ENCODE measurements at places on chromosomes 5 and 9.

GRCh38 chr9:99128133-99128406 is 23.2 kb downstream of the TGFBR1 start:
- no peak for DNase-seq

DNA sequence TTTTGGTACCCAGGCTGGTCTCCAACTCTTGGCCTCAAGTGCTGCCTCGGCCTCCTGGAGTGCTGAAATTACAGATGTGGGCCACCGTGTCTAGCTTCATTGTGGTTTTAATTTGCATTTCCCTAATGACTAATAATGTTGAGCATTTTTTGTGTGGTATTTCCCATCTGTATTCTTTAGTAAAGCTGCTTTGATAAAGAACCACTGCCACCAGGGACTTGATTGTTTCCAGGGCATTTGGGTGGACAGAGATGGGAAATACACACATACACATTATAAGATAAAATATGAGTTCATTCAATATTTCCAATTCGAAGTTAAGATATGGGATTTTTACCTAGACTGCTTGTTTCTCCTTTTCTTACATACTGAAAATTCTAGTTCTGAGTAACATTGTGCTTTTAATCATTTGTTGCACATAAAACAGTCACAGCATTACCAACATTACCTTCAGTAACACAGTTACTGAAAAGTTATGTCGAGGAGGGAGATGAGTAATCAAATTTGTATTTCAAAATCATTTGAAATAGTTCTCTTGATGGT is 28.9 kb downstream of the HABP4 start:
- no peak for DNase-seq

- no peak for DNase-seq
These were observed 31.5 kb downstream of the GALNT12 start for GRCh38 chr9:98838868-98839565.

- no peak for DNase-seq
These were observed 868 bp downstream of the ZBTB43 start for GRCh38 chr9:126805554-126806262.

GRCh38 chr5:142720641-142721271 is 34.9 kb upstream of the FGF1 start:
- DNase-seq, result no peak

DNA sequence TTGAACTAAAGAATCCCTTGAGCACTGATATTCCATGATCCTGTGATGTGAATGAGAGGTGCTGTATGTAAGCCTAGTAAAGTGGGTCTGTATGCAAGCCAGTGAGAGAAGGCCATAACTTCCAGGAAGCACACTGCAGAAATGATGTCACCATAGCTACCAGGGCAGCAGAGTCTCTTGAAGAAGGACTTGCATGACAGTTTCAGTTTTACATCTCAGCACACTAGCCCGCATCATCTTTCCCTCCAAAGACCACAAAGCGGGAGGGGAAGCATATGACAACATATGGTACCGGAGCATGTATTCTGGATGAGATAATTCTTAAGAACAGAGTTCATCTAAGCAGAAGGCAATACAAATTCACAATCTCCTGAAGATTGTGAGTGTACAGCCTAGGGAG is 37.6 kb upstream of the MAST4 start:
- no peak for DNase-seq

GRCh38 chr5:125057912-125058826 is 311.7 kb upstream of the ZNF608 start:
- DNase-seq, result no peak

- DNase-seq, result no peak
These were observed 46.3 kb upstream of the PALM2AKAP2 start for GRCh38 chr9:109733690-109734089.

- no peak for DNase-seq
These were observed 52.7 kb upstream of the GDNF start for GRCh38 chr5:37892586-37892985.

DNA sequence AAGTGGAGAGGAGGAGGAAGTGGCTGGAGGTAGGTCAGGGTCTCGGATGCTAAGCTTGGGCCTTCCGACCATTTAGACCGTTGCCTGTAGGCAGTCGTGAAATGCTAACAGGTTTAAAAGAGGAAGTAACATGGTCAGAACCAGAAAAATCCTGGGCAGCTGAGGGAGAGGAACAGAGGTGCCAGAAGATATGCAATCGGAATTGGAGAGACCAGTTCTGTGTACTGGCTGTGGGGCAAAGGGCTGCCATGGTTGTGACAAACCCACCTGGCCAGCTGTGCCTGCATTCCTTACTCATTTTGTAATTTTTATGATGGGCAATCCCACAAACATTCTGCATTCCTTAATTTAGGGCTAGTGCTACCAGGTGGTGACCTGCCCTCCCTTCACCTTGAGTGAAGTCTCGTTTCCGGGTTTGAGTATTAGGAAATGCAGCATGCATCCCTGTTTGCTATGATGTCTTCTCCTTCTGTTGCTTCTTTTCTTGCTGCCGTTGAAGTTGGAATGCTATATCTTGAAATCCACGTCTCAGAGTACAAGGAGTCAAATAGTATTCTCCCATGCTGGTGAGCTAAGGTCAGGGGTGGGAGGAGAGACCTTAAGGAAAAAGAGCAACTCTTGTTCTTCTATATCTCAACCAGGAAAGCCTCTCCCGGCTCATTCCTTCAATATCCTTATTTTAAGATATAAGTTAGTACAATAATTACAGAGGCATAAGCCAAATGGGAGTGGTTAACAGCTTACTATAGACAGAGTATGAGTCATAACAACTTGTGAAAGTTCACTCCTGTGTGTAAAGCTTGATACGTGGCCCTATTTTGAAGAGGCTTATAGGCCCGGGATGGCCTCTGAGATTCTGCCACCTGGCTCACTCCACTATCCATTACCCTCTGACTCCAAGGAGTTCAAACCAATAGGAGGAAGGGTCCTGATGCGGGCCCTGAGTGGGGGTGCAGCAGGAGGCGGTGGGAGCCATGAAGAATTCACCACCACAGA is 37.0 kb downstream of the B4GALT1 start:
- DNase-seq, result no peak

GRCh38 chr9:96158909-96159575 is 142.9 kb downstream of the HSD17B3 start:
- DNase-seq, result no peak

- DNase-seq, result no peak
These were observed 53.0 kb downstream of the ENTREP1 start for GRCh38 chr9:69377981-69378380.

DNA sequence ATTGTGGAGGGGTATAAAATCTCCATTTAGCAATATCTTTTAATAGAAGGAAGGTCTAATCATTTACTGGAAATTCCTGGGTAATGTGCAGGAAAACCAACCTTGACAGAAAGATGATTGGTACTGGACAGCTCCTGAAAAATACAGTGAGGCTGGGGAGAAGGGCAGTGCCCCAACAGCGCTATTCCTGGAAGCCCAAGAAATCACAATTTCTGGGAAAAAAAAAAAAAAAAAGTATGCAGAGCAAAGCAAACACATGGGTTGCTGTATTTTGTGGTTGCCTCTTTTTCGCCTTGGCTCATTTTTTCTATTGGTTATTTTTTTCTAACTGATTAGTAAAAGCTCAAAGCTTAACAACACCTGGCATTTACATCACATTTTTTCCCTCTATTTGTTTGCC is 249.7 kb downstream of the ENC1 start:
- DNase-seq, result no peak

- no peak for DNase-seq
These were observed 422.2 kb downstream of the CTNND2 start for GRCh38 chr5:11482011-11482410.

- no peak for DNase-seq
These were observed 28.2 kb upstream of the HAND1 start for GRCh38 chr5:154506049-154506715.

GRCh38 chr5:44242791-44243190 is 146.4 kb downstream of the FGF10 start:
- DNase-seq, result no peak

Measured in NCI-H2081 treated with DMSO at 0.1 percent for 48 hours (cell line).